Effector memory CD4-positive, alpha-beta T cell (primary cell): ENCODE measurements at places on chromosomes 7 and 10.

- DNase-seq: no peak
Measured at GRCh38 chr10:48577158-48577557, 27.7 kb downstream of the ARHGAP22 start.

GRCh38 chr7:135180122-135180521, 9.6 kb upstream of the CYREN start:
- DNase-seq: no peak

GRCh38 chr10:22321156-22321923, 441 bp downstream of the BMI1 start:
- peak; percentile 49 for DNase-seq

DNA sequence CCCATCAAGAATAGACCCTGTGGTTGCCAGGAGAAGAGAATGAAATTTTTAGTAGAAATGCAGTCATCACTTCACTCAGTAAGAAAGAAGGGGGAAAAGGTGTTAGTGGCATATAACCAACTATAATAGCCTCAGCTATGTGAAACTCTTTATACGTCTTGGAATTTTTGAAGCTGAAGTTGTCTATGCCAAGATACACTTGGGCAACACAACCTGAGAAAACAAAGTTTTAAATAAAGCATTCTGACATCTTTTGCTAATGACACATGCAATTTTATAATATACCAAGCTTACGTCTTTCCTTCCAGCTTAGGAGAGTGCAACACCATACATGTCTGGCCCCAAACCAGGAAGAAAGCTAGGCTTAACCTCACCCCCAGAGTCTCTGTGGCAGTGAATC, 40.8 kb upstream of the ZNF438 start:
- no peak for DNase-seq

DNA sequence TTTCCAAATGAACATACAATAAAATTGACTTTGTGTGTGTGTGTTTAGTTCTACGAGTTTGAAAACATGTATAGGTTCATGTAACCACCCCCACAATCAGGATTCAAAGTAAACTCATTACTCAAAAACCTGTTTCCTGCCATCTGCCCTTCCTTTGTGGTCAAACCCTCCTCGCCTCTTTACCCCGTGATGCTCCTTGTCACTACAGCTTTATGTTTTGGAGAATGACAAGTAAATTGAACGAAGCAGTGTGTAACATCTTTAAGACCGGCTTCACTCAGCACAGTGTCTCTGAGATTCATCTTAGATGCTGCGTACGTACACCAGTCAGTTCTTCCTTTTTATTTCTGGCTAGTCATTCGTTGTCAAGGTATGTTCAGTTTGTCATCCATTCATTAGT, 54.6 kb upstream of the MKI67 start:
- DNase-seq: peak; percentile 23

GRCh38 chr10:103620891-103621782, 127.6 kb downstream of the NEURL1 start:
- DNase-seq: no peak

- DNase-seq: no peak
Measured at GRCh38 chr10:28620251-28620650, 57.1 kb upstream of the BAMBI start.

- no peak for DNase-seq
Measured at GRCh38 chr10:108384378-108384777, 1219.9 kb upstream of the SORCS1 start.

DNA sequence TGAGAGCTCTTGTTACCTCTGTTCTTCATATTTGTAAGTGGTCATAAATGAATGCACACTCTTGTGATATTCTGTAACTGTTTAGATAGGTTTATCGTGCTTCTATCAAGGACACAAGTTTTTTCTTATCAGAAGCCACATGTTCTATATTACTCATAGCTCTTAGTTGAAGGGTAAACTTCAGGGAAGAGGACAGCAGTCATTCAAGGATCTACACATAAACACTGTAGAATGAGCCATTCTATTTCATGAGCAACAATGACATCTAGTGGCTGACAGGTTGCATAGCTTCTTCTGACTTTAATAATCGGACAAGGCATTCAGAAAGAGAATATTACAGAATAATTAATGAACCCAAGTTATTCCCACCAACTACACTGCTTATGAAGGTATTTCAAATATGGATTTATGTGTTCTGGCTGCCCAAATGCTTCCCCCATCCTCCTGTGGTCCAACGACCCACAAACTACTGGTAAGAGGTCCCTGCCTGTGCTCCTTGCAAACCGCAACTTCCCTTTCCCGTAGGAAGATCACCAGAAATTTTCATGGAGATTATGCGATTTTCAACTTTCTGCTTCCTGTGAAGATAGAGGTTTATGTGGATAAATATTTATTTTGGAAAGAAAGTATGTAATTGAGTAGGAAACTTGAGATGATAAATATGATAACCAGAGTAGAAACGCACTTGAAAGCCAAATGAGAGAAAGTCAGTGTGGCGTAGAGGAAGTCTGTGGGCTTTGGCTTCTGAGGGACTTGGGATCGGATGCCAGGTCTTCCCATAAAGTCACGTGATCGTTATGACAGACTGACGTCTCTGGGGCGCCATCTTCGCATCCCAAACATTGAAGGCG, 16.8 kb upstream of the ABCB5 start:
- no peak for DNase-seq

DNA sequence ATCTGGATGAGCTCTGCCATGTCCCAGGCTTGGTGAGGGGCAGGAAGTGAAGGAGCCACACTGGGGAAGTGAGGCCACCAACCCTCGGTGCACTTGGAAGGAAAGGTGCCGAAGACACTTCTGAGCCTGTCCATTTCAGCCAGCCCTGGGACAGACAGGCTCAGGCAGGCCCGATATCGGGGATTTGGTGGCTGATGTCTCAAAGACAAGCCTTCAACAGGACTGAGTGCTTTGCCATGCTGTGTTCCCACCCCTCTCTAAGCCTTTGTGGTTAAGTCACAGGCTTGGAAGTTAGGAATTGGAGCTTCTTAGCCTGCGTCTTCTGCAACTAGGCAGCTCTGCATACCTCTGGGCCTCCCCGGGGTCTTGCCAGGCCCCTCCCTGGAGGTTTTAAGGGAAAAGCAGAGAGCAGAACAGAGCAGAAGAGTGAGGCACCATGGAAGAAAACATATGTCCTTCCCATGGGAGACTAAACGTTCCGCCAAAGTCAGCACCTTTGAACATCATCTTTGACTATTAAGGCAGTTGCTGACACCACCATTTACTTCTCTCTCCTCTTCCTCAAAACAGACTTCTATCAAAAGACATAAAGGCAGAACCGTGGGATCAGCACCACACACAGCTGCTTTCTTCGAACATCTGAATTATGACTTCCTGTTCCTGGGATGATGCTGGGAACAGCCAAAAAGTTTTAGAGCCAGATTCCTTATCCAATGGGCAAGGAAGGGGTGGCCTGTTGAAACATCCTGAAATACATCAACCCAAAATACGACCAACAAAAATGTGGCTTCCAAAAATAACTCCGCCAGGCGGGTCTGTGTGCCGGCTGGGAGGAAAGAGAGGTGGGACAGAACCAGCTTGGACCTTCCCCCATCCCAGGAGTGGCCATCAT, 71.8 kb downstream of the AFAP1L2 start:
- DNase-seq: no peak

DNA sequence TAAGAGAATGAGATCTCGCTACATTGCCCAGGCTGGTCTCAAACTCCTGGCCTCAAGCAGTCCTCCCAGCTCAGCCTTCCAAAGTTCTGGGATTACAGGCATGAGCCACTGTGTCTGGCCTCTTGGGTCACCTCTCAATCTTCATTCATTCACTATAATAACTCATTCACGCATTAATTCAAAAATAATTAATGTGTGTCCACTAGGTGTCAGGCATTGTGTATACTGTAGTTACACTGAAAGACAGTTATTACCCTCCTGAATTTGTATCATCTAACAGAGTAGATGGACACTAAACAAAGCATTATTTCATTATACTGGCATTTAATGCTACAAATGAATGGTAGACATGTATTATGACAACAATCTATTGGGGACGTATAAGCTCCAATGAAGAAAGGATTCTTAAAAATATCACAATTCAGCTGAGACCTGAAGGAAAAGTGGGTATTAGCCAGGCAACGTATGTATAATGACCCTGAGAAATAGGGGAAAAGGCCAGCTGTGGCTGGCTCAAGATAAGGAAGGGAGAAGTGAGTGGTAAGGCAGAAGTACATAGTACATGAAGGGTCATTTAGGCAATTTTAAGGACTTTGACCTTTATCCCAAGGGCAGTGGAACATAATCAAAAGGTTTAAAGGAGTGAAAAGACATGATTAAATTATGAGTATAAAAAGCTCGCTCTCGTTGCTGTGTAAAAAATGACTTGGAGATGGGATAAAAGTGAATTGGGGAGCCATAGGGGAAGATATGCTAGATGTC, 150.7 kb downstream of the BTAF1 start:
- DNase-seq: no peak

GRCh38 chr10:28375399-28376354, 72.8 kb upstream of the MPP7 start:
- no peak for DNase-seq

- DNase-seq: no peak
Measured at GRCh38 chr7:17239683-17240521, 58.5 kb upstream of the AHR start.

GRCh38 chr10:17250736-17251135, 22.7 kb downstream of the VIM start:
- no peak for DNase-seq
